ENCODE measurements at places on chromosomes 12 and 14.

DNA sequence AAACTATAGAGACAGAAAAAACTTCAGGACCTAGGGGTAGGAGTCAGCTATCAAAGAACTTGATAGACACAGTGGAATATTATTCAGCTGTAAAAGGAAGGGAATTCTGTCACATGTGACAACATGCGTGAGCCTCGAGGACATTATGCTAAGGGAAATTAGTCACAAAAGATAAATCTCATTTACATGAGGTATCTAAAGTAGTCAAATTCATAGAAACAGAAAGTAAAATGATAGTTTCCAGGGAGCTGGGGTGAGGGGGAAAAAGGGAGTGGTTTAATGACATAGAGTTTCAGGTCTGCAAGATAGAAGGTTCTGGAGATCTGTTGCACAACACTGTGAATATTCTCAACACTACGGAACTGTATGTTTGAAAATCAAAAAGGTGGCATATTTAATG, 50.0 kb upstream of the PRIMA1 start:
- DNase-seq: no peak

DNA sequence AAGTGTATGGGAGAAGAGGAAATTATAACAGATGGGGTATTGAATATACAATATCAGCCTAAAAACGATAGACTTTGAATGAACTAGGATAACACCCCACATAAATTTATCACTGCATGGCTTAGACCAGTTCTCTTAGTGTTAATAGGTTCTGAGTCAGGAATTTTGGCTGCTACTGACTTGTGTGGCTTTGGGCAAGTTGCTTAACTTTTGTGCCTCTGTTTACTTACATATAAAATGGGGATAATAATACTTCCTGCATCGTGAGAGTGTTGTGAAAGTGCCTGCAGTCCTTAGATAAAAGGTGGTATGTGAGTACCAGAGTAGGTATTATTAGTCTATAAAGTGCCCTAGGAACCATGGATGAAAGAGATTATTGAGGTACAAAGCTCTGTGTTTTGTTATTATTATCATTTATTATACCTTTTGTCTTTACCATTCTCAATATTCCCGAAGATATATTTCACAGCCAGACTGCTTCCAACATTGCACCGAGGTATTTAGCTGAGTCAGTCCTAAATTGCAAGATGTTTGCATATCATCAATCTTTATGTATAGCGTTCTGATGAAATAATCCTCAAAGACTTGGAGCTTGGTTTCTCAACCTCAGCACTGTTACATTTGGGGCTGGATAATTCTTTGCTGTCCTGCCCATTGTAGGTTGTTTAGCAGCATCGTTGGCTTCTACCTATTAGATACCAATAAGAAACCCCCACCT, 2.3 kb upstream of the PAWR start:
- no peak for DNase-seq

DNA sequence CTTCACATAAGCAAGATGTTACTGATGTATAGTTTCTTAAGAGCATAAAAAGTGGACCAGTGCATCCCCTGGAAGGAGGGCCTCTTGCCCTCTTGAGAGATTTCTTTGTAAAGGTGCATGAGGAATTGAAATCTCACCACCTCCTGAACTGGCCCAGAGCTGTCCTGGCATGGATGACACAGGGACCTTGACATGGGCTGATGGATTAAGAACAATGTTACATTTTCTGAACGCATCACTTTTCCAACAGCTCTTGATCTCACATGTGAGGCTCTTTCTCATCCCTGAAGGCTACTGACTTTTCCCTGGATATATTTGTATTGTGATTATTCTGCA, 360.4 kb downstream of the RGS6 start:
- no peak for DNase-seq

- DNase-seq: no peak
Measured at GRCh38 chr12:68020699-68021098, 31.5 kb downstream of the IFNG-AS1 start.

GRCh38 chr12:16588812-16589211, 17.1 kb downstream of the LMO3 start:
- DNase-seq: no peak

GRCh38 chr12:75207338-75208083, 2.1 kb downstream of the KCNC2 start:
- DNase-seq: no peak

- no peak for DNase-seq
Measured at GRCh38 chr14:43677581-43677980, 829.5 kb downstream of the FSCB start.

- no peak for DNase-seq
Measured at GRCh38 chr12:6158255-6158654, 33.8 kb upstream of the VWF start.

- no peak for DNase-seq
Measured at GRCh38 chr12:132813443-132813842, 15.2 kb downstream of the GOLGA3 start.

DNA sequence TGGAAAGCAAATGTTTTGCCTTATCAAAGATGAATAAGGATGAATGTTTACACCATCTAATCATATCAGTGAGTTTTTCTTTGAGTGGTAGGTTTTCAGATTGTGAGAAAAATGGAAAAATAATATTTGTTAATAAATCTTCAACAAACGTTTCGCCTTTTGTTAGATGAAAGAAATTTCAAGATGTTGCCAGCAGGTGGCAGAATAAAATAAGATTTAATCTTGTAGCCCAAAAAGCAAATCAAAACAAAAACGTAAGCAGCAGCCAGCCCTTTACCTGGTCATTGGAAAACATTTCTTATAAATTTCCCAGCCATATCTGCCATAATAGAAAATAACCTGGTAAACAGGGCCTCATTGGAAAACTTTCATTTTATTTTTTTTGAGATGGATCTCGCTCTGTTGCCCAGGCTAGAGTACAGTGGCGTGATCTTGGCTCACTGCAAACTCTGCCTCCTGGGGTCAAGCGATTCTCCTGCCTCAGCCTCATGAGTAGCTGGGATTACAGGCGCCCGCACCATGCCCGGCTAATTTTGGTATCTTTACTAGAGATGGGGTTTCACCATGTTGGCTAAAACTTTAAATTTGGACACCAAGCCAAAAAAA, 15.4 kb upstream of the TMEM120B start:
- DNase-seq: no peak

DNA sequence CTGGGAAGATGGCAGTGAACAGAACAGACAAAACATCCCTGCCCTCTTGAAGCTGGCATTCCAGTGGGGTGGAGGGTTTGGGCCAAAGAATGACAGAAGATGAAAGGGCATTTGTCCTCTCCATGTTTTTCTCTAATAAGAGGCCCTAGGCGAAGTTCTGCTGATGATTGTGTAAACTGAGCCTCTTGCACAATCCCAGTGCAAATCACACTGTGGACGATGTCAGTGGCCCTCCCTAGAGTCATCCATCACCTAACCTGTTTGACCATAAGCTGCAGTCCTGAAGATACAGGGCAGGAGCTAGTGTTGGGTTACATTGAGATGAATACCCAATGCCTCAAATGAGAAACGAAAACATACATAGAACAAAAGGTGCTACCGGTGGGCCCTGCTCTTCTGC, 622.4 kb upstream of the TBX3 start:
- no peak for DNase-seq

DNA sequence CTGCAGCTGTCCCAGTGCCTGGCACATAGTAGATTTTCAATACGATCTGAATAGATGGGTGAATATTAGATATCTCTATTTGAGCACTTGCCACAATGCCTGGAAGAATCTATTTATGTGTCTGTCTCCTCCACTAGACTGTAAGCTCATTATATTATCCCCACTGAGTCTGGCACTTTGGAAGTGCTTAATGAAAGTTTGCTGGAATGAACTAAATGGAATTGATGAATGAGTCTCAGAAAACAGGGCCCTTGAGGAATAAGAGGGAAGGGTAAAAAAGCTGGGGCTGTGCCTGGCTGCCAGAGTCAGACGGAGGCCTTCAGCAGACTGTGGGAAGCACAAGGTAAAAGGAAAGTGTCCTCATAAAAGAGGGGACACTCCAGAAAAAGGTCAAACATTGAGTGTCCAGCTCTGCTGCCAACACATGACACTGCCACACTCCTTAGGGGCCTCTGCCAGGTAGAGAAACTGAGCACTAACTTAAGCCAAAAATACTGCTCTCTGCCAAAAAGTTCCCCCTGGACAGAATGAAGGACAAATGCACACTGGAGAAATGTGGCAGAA, 39.3 kb downstream of the GLT8D2 start:
- no peak for DNase-seq

DNA sequence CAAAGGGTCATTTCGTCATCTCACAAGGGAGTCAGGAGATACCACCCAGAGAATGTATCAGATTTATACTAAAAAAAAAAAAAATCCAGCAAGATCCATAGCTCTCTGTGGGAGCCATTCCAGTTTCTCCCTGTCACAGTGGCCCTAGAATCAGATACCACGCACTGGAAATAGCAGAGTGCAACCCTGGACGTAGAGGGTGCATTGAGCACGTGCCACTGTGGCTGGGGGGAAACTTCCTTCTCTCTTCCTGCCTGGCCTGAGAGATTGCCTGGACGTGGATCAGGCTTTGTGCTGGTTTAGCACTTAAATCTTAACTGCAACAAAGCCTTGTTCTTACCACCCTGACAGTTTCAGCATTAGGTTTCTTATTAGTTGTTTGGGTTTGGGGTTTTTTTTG, 124.3 kb downstream of the FBXL14 start:
- DNase-seq: no peak

GRCh38 chr12:11824069-11824468, 174.6 kb downstream of the ETV6 start:
- DNase-seq: no peak

Data from stimulated activated CD4-positive, alpha-beta T cell treated with anti-CD3 and anti-CD28 coated beads, Interleukin-1b, Interleukin-23, amount 100 ng/mL, for 1 hour (primary cell).